ENCODE measurements at places on chromosomes 2 and 18.
A peak's percentile ranks its signal among the peaks of the same experiment; 100 is the strongest.

DNA sequence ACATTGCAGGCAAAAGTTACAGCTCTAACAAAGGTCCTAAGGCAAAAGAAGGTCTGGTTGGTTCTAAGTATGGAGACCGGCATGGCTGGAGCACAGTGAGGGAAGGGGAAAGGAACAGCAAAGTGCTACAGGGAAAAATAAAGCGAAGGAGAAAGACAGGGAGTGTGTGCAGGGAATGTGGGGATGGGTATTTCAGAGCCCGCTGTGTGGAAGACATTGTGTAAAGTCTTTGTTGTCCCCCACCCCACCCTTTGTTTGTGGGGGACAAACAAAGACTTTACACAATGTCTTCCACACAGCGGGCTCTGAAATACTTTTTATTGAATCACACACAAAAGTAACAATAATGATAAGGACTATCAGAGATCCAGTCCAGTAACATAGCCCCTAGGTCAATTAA, 28.9 kb upstream of the C2orf15 start:
- DNase-seq: no peak

GRCh38 chr2:179238027-179238426, 26.6 kb downstream of the SESTD1 start:
- DNase-seq: no peak

- no peak for DNase-seq
These were observed 158.8 kb upstream of the CYRIA start for GRCh38 chr2:16824472-16824871.

GRCh38 chr2:62774555-62775366, 69.2 kb downstream of the EHBP1 start:
- DNase-seq: peak; percentile 48

- DNase-seq: no peak
These were observed 154.3 kb downstream of the SETBP1 start for GRCh38 chr18:44834867-44835469.

DNA sequence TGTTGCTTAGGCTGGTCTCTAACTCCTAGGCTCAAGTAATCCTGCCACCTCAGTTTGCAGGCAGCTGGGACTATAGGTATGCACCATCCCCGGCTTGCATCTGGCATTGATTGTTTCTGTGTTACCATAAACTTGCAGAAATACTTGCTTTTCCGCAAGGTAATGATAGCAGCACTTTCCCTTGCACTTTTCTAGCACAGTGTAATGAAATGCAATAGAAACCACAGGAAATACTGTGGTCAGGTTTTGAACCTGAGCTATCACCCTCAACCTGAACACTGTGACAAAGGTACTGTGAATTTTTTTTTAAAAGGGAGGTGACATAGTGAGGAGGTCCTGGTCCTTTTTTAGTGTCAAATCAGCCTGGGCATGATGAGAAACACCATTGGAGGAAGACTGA, 38.3 kb downstream of the DHRS9 start:
- no peak for DNase-seq
